Renal pelvis (tissue), 12 donors: ENCODE measurements at places on chromosomes 6 and 20. TPM values are rescaled to one million over a fixed set of nuclear protein-coding genes. Genes with fewer than 3 reads are reported as not detected.

The GSTA1 gene
- 1.2 TPM for polyA plus RNA-seq

The SIRPD gene
- polyA plus RNA-seq = not detected

The PERP gene
- 19.9 TPM for polyA plus RNA-seq

GRCh38 chr20:19823971-19824370 is 65.9 kb downstream of the RIN2 start:
- DNase-seq = no peak

DNA sequence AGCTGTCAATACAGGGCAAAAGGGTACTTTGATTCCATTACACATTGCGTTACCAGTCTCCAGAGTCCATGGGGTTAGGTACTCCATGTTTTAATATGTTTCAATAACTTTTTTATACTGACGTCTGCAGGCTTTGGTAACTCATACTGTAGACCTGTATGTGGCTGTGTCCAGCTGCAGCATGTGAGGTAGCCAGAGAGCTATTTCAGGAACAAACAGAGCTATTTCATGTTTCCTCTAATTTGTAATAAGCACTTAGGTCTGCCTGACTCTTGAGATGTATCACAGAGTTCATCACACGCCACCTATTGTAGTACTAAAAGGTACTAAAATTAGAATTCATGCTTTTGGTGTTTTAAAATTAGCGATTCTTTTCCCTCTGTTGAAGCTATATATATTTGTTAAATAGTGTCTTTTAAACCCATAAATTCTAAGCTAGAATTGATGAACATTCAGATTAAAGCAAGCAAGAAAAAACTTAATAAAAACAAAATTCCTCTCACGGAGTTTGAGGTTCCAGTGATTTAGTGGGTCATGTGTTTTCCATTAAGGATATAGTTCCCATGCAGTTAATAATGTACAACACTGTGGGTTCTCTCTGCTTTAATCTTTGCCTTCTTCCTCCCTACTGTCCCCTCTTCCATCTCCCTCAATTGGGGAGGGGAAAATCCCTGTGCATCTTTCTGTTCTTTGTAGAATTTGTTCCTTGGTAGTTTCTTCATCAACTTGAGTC is 37.0 kb downstream of the FOXO3 start:
- no peak for DNase-seq
